Colonic mucosa (tissue), 4 donors: ENCODE measurements at places on chromosomes 1 and 21. TPM values are rescaled to one million over a fixed set of nuclear protein-coding genes. Genes with fewer than 3 reads are reported as not detected.

Gene FAM163A
- total RNA-seq: 0.56 TPM

GRCh38 chr1:241217516-241217915 lies 139.5 kb downstream of the RGS7 start:
- DNase-seq: no peak

Gene NTPCR
- total RNA-seq: 64.8 TPM

- DNase-seq: no peak
Observed at GRCh38 chr1:85607126-85607920, 26.8 kb downstream of the CCN1 start.

GRCh38 chr1:115364780-115365155 lies 26.7 kb upstream of the NGF start:
- DNase-seq: no peak

- DNase-seq: no peak
Observed at GRCh38 chr1:247365023-247365422, 33.4 kb upstream of the ZNF496 start.

Gene SLC5A3
- 20.1 TPM for total RNA-seq

Gene SPRR3
- total RNA-seq: not detected

GRCh38 chr1:242456726-242457269 lies 67.7 kb downstream of the PLD5 start:
- no peak for DNase-seq
